ENCODE measurements at places on chromosomes 4 and X.

- no peak for DNase-seq
These were observed 37.0 kb downstream of the GUCY1A1 start for GRCh38 chr4:155703486-155704247.

GRCh38 chrX:71953946-71954345 lies 43.3 kb downstream of the NHSL2 start:
- no peak for DNase-seq

DNA sequence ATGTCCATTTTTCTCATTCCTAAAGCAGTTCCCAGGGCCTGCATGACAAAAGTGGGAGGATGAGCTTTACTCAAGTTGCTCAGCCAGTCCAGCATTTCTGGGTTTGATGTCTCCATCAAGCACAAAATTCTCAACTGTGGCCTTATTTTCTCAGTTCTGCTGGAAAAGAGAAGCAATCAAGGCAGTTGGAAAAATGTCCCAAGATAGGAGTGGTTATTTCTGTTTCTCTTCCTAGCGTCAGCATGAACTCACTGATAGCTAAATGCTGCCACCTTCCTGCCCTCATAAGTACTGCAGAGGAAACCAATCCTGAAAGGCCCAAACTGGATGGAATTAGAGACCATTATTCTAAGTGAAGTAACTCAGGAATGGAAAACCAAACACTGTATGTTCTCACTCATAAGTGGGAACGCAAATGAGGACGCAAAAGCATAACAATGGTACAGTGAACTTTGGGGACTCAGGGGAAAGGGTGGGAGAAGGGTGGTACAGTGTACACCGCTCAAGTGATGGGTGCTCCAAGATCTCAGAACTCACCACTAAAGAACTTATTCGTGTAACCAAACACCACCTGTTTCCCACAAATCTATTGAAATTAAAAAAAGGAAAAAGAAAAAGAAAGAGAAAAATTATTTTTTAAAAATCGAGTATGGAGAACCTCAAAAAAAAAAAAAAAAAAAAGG lies 29.6 kb downstream of the ADH7 start:
- DNase-seq: peak; percentile 16

DNA sequence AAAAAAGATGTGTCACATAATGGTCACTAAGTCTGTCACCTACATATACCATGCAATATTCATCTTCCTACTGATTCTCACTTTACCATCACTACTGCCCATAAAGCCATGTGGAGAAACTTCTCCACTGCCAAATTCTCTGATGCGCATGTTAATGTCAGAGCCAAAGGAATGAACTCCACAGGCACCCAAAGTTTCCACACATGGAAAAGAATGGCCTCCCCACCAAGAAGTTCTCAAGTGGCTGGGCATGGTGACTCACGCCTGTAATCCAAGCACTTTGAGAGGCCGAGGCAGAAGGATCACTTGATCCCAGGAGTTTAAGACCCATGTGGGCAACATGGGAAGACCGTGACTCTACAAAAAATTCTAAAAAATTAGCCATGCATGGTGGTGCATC lies 43.8 kb upstream of the UGDH start:
- no peak for DNase-seq

GRCh38 chr4:141352331-141352730 lies 131.6 kb downstream of the ZNF330 start:
- DNase-seq: no peak

DNA sequence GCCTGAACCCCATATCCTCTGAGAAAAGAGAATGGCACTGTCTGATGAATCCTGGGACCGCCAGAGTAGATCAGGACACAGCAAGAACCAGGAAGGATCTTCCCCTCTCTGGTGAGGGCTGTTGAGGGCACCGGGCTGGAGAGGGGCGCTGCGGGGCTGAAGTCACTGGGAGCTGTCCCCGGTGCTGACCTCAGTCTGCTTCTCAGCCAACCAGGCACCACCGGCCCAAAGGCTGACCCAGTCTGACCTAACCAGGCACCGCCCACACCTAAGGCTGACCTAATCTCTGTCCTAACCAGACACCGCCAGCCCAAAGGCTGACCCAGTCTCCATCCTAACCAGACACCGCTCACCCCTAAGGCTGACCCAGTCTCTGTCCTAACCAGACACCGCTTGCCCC lies 82.8 kb downstream of the CPZ start:
- DNase-seq: no peak

- no peak for DNase-seq
These were observed 88.4 kb upstream of the NKX1-1 start for GRCh38 chr4:1494416-1495315.

DNA sequence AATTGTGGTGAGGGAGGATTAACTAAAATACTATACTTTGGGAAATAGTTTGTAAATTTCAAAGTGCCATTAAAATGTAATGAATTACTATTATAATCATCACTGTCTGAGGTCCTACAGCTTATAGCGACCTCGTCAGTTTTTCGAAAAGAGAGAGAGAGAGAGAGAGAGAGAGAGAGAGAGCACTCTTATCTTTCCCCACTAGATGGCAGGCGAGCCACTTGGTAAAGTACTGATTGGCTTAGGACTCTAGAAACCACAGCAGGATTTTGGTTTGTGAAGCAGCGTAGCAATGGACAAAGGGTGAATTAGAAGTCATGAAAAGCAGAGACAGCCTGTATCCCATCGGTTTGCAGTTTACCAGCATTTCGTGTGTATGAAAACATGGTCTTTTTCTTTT lies 52.5 kb downstream of the LINC00632 start:
- no peak for DNase-seq

- DNase-seq: no peak
These were observed 39.6 kb upstream of the SLC7A3 start for GRCh38 chrX:70970482-70970995.

DNA sequence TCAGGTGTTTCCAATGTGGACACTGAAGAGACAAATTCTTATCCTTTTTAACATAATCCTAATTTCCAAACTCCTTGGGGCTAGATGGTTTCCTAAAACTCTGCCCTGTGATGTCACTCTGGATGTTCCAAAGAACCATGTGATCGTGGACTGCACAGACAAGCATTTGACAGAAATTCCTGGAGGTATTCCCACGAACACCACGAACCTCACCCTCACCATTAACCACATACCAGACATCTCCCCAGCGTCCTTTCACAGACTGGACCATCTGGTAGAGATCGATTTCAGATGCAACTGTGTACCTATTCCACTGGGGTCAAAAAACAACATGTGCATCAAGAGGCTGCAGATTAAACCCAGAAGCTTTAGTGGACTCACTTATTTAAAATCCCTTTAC lies 18.6 kb downstream of the TLR7 start:
- DNase-seq: no peak
